ENCODE measurements at places on chromosomes 1 and 21. TPM values are rescaled to one million over a fixed set of nuclear protein-coding genes. Genes with fewer than 3 reads are reported as not detected.
A peak's percentile ranks its signal among the peaks of the same experiment; 100 is the strongest.

CELA3B gene
- not detected for total RNA-seq

GRCh38 chr1:9271861-9272595, 20.7 kb upstream of the SPSB1 start:
- no peak for DNase-seq

DNA sequence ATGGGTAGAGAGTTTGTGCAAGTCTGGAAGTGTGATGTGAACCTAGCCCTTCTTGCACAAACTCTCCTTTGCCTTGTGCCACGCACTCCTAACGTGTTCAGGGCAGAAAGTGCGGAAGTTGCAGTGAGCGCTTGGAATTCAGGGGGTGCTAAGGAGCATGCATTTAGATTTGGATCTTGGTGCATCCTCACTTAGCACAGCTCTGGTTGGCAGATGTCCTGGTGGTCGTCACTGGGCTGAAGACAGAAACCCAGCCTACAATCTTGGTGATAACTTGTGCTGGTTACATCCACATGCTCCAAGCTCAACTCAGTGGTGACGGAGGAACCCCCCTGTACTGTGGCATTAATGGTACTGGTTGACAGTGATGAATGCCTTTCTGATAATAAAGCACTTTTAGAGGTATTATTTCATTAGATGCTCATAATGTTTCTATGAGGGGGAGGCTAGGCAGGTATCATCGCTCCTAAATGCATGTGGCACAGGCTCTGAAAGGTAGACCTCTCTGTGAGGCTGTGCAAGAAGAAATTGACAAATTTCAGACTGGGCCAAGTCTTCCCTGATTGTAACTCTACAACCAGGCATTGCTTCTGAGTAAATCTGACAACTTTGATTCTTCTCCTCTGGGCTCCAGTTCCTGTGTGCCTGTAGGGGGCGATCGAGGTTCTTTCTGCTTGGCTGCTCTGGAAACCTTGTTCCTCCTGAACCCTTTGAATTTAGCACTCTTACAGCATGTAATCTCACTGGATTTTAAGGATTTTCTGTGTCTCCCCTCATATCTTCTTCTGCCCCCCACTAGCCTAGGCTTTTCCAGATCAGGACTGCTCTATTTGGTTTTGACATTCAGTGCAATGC, 40.6 kb downstream of the MAPKAPK2 start:
- DNase-seq: no peak

VANGL2 gene
- 17.7 TPM for total RNA-seq

DNA sequence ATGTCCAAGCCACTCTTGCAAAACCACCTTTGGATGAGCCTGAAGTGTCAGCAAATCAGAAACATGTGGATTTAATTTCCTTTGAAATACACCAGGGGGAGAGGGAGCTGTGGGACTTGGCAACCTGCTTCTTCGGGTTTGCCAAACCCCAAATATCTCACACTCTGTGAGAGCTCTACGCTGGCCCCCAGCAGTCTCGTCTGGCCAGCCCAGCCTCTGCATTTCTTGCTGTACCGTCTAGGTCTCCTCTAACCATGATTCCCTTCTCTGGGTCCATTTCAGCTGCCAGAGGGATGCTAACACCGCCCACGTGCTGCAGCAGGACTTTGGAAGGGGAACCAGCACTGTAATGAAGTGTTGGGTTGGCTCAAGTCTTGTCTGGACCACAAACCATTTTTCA, 114.6 kb downstream of the MRPS6 start:
- DNase-seq: no peak

DNA sequence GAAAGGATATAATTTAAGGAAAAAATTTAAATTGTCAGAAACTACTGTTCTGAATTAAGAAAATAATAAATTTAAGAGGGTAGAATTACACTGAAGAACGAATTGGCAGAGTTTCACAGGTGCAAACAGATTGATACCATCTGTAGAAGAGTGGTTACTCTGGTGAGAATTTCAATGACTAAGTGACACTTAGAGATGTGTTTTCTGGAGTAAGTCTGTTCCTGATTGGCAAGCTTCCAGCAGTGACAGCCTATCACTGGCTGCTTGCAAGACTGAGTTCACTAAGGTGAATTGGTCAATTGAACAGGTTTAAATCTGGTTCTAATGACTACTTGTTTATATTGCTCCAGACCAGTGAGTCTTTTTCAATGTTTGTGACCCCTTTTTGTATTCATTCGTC, 838.2 kb upstream of the RGS18 start:
- peak; percentile 50 for DNase-seq

DNA sequence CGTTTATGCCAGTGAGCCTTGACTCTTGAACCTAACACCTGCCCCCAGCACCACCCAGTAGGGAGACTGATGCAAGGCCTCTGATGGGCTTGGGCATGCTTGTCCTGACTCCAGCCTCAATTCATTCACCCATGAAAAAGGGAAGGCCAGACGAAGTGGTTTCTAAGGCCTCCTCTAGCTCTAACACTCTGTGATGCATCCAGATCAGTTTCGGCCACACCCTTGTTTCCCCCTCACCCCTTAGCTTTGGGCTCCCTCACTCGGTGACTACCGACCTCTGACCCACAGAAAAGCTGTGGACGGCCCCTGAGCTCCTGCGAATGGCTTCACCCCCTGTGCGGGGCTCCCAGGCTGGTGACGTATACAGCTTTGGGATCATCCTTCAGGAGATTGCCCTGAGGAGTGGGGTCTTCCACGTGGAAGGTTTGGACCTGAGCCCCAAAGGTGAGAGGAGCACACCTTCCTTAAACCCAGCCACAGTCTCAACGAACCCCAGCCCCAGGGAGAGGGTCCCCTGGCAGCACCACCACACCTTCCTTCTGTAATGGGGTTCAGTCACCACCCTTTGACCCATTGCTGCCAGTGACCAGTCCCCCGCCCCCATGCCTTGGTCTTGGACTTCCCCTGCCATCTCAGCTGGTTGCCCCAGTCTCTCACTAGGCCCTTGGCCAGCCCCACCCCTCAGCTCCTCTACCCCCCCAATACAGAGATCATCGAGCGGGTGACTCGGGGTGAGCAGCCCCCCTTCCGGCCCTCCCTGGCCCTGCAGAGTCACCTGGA, 9.0 kb downstream of the NPR1 start:
- no peak for DNase-seq

DNA sequence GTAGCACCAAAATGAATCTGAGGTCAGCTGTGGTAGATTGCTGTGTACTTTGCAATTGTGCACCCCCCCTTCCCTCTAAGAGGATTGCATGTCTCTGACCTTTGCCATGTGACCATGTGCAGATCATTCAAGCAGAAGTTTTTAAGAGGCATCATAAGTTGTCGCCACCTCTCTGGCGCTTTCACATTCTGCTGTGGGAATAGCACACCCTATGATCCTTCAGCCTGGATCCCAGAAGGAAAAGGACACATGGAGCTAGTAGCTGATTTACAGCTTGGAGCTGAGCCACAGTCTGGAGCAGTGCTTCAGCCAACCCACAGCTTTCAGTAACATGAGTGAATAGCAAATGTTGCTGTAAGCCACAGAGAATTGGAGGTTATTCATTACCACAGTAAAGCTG, 158.5 kb downstream of the TSEN15 start:
- DNase-seq: peak; percentile 98

FAM72C gene
- total RNA-seq: 1.6 TPM

- DNase-seq: no peak
These were observed 61.4 kb downstream of the CASZ1 start for GRCh38 chr1:10734962-10735544.

ACTL8 gene
- not detected for total RNA-seq

CRP gene
- not detected for total RNA-seq

DNA sequence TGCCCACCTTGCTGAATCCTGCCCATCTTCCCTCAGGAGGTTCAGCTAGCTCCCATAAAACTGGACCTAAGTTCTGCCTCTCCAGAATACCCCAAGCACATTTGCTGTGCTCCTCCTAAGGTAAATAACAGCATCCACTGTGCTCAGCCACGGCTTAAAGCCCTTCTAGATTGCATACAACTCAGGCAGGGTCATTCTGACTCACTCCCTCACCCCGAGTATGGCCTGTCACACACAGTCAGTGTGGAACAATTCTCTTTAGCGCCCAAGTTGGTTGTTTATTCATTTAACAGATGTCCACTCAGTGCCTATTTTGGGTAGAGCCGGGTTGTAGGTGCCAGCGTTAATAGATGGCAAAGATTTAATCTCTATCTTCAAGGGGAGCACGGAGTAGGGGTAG, 147.5 kb upstream of the EDN2 start:
- peak; percentile 56 for DNase-seq

DNA sequence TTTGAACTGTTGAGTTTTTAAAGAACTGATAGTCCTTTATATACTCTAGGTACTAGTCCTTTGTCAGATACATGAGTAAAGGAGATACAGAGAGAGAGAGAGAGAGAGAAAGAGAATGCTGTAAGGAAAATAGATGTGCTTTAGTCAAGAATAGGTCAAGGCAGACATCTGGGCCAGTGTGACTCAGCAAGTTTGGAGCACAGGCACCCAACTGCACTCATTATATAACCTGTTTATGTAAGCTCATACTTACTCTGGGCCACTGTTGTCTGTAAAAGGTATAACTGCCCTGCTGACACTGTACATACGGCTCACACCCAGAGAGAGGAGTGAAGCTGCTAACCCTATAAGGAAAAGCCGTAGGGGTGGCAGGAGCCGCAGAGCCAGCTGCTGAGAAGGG, 32.2 kb upstream of the AKT3 start:
- peak; percentile 22 for DNase-seq

OR2G6 gene
- total RNA-seq: not detected

- no peak for DNase-seq
These were observed 155.8 kb downstream of the TRABD2B start for GRCh38 chr1:47841356-47841755.

- no peak for DNase-seq
These were observed 2.8 kb downstream of the PAQR7 start for GRCh38 chr1:25872713-25873112.

- peak; percentile 81 for DNase-seq
These were observed 1.2 kb upstream of the DHRS3 start for GRCh38 chr1:12618965-12619791.
